Activated CD8-positive, alpha-beta T cell treated with anti-CD3 and anti-CD28 coated beads, Interleukin-2, amount 10 ng/mL, durations not matched to agents 7 days and 5 days (primary cell): ENCODE measurements at places on chromosomes 3 and 15.

GRCh38 chr3:5227812-5228211 is 40.3 kb downstream of the EDEM1 start:
- no peak for DNase-seq

GRCh38 chr3:169661361-169662131 is 2.0 kb downstream of the MECOM start:
- peak; percentile 29 for DNase-seq

DNA sequence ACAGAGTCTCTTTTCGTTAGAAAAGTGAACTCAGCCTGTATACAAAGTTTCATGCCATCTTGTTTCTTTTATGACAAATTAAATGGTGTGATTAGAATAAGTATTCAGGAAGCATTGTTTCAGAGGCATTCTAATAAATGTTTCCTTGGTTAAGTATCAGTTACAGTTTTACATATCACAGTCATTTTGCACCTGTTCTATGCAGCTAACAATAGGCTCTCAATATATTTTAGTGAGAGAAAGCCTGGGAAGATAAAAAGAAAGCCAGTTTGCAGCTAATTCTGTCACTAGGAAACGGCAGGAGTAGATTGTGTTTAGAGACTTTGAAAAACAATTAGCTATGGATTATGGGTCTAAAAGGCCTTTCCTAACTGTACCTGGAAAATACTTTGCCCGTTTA is 252.8 kb downstream of the ZIC1 start:
- DNase-seq: no peak

GRCh38 chr15:78629716-78630065 is 8.9 kb upstream of the CHRNA3 start:
- DNase-seq: no peak

- no peak for DNase-seq
Observed at GRCh38 chr3:186525369-186526255, 18.6 kb downstream of the CRYGS start.

DNA sequence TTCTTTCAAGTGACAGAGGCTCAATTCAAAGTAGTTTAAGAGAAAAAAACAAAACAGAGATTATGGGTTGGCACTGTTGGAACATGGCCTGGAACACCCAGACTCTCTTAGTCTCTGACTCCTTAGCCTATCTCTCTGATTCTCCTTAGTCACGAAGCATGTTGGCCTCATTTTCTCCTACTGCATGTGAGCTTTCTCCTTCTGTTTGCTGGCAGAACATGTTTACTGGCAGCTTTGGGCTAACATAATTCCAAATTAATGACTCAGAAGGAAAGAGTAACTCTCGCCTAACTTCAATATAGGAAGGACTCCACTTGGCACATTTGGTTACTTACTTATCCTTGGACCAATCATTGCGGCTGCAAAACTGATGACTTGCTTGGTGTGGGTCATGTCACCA is 21.7 kb upstream of the CCDC39 start:
- no peak for DNase-seq

DNA sequence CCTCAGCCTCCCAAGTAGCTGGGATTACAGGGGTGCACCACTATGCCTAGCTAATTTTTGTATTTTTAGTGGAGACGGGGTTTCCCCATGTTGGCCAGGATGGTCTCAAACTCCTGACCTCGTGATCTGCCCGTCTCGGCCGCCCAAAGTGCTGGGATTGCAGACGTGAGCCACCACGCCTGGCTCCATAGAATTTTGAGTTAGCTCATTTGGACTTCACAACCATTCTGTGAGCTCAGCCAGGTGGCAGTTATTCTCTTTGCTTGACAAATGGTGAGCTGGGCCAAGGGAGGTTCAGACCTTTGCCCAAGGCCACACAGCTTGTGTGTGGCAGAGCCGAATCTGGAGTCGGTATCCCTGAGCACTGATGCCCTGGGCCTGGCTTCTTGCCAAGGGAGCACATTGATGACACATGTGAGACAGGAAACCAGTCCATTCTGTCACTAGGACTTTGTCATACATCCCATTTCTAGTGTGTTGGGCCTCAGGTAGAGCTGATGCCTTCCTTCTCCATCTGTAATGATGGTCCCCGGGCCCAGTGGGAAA is 17.6 kb downstream of the PODXL2 start:
- DNase-seq: no peak

GRCh38 chr3:123679712-123680386 is 95.0 kb upstream of the HACD2 start:
- no peak for DNase-seq

- DNase-seq: no peak
Observed at GRCh38 chr3:182567700-182568099, 225.6 kb upstream of the ATP11B start.

DNA sequence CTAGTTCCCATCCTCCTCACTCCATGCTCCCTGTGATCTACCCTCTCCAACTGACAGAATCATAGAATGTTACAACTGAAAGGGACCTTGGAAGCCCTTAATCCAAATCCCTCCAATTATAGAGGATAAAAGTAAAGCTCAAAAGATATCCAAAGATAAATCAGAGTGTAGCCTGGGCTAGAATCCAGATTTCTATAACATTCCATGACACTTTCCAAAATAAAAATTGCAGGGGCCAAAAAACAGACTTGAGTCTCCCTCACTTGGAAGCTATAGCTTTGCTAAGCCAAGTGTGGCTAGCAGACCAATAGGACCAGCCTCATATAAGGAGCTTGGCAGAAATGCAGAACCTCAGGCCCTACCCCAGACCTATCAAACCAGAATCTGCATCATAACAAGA is 148.1 kb downstream of the NTRK3 start:
- DNase-seq: no peak

GRCh38 chr15:55499151-55499550 is 8.9 kb downstream of the DNAAF4 start:
- DNase-seq: no peak

DNA sequence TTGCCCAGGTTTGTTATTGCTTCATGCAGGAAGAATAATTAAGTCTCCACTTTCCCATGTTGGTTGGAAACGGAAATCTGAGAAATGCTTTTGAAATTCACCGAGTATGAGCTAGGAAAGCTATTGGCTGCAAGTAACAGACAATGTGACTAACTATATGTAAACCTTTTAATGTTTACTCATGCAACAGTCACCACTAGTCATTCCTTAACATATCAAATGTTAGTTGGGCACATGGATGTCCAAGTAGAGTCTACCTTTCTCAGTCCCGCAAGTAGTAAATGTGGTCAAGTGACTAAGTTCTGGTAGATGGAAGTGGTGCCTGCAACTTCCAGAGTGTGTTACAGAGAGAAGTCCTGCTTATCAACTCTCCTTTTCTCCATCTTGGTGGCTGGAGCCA is 52.5 kb downstream of the KLF15 start:
- DNase-seq: no peak

DNA sequence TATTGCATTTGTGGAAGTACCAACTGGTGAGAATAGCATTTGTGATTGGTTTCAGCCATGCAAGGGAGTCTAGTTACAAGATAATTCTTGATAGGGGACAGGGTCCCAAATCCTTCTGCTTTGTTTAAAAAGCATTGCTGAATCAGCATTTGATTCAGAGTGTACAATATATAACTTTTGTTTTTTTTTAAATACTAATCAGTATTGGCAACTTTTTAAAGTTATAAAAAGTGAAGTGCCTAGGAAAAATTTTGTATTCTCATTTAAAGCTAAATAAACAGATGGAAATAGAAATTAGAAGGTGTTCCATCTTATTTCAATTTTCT is 75.4 kb upstream of the SLC25A26 start:
- no peak for DNase-seq

GRCh38 chr3:177640319-177640965 is 443.2 kb upstream of the TBL1XR1 start:
- DNase-seq: no peak

GRCh38 chr3:102530415-102531181 is 95.8 kb downstream of the ZPLD1 start:
- no peak for DNase-seq
